Femur (tissue), 1 donor: ENCODE measurements at places on chromosomes 3 and 15.

- no peak for DNase-seq
Measured at GRCh38 chr15:31235311-31236183, 91.1 kb upstream of the KLF13 start.

- no peak for DNase-seq
Measured at GRCh38 chr3:157859541-157859940, 246.7 kb downstream of the SHOX2 start.

DNA sequence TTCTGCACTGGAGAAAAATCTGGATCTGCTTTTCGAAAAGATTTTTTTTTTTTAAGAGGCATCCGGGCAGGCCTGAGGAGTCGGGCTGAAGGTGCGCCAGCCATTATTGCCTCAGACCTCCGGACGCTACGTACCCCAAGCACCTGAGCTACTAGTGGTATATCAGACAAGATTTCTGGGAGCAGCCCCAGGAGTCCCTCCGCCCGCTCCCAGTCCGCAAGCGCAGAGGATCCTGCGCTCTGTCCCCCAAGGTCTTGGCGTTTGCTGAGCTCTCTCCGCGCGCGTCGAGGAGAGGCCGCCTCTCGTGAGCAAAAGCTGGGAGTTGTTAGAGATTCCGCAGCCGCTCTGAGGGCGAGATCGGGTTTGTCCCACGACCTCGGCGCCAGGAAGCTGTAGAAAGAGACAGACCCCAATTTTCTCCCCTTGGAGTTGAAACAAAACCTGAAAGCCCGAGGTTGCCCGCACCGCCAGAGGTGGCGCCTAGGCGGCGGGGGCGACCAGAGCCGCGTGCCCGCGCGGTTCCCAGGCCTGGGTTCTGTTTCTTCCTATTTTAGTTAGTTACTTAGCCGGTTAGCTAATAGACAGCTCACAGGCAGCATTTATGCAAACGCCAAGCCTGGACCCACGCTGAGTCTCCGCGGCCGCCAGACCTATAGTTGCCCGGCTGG lies 72.5 kb upstream of the POLG start:
- no peak for DNase-seq

- DNase-seq = no peak
Measured at GRCh38 chr15:31456354-31457060, 129.9 kb downstream of the KLF13 start.

DNA sequence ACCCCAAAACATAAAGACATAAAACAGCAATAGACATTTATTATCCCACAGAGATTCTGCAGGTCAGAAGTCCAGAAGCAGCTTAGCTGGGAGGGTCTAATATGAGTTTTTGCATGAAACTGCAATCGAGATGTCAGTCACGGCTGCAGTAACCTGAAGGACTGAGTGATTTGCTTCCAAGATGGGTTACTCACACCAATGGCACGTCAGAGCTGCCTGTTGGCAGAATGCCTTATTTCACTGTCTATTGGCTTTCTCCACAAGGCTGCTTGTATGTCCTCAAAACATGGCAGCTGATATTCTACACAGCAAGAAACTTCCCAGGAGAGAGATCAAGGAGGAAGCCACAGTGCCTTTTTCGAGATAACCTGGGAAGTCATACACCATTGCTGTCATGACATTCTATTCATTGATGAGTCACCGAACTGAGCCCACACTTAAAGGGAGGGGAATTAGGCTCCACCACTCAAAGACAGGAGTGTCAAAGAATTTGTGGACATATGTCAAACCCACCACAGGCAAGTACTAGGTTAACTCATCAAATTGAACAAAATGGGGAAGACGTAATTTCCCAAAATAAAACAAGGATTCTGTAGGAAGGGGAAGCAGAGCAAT lies 122.2 kb downstream of the SYNPR start:
- DNase-seq = no peak

- DNase-seq = peak; percentile 90
Measured at GRCh38 chr15:75712668-75713337, at the start of gene CSPG4. Gene CSPG4 (minus strand): TSS chr15:75712848. CDS start chr15:75712755, 93 bp downstream.

DNA sequence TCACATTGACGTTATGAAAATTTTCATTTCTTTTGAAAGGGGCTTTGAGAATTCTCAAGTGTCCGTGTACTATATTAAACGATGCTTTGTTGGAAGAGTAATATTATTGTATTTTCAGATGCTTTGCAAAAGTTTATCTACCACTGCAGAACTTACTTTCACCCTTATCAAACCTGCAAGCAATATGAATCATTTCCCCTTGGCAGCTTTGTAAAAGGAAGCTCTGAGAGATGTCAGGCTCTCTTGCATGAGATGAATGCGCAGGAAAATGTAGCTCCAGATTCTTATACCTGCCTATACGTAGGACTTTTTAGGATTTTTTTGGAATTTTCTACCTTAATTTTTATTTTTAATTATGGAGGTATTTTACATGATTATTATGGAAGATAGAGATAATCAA lies 34.5 kb downstream of the GPD1L start:
- DNase-seq = no peak

DNA sequence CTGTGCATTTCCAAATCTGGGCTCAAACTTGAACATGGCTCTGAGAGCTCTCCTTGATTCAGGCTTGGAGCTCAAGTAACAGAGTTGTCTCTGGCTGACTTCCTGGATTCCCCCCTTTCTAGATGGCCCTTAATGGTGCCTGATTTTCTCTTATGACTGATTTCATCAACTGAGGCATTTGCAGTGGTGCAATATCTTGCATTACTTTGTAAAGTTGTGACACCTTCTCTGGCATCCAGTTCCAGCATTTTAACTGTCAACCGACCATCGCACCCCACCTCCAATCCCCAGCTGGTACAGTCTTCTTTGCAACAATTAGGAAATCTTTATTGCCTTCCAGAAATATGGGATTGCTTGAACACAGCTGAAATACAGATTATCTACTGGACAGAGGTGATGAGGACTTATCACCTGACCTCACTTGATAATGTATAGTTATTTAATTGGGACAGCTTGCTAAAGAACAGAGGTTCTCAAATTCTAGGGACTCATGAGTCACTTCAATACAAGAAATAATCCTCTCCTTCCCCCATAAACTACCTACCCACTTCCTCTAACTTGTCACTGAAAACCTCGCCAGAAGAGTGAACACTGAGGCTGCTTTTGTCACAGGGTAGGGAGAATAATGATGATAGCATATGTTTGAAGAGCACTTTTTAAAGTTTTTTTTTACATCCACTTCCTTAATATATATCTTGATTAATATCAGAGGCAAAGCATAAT lies 41.8 kb downstream of the FILIP1L start:
- DNase-seq = no peak

GRCh38 chr15:62164014-62164395 lies 1.1 kb downstream of the C2CD4B start:
- no peak for DNase-seq

DNA sequence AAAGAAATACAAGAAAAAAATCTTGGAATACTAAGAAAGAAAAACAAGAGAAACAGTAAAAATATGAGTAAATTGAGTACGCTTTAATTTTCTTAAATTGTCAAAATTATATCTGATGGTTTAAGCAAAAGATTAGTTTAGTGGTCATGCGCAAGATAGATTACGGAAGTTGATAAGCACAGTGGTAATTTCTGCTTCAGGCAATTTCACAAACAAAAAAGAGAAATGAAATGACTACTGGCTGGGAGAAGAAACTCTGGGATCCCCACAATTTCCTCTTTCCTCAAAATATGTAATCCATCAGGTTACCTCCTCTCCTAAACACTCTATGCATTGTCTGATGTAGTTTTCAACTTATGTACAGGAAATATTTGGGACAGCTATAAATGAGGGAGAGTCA lies 9.0 kb downstream of the MYD88 start:
- DNase-seq = no peak

DNA sequence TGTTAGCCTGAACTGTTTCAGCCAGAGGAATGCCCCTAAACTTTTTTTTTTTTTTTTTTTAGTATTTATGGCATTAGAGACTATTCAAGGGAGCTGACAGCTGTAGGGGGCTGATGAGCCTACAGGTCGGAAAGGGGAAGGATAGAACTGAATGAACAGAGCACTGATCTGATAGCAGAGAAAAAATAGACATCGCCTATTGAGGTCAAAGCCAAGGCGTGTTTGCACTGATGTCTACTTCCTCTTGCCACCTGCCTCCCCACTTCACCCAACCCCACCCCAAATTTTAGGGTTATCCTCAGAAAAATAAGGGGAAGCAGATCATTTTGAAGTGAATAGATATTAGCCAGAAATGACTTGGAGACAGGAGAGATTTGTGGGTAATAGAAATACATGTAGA lies 3.0 kb upstream of the ZMAT3 start:
- no peak for DNase-seq

- DNase-seq = peak; percentile 39
Measured at GRCh38 chr3:58059349-58060321, 51.4 kb downstream of the FLNB start.

GRCh38 chr3:29070959-29071634 lies 209.8 kb upstream of the RBMS3 start:
- DNase-seq = no peak

GRCh38 chr15:82648257-82649103 lies 1.3 kb upstream of the CPEB1 start:
- DNase-seq = no peak

GRCh38 chr3:10330319-10330718 lies 9.4 kb upstream of the SEC13 start:
- no peak for DNase-seq

DNA sequence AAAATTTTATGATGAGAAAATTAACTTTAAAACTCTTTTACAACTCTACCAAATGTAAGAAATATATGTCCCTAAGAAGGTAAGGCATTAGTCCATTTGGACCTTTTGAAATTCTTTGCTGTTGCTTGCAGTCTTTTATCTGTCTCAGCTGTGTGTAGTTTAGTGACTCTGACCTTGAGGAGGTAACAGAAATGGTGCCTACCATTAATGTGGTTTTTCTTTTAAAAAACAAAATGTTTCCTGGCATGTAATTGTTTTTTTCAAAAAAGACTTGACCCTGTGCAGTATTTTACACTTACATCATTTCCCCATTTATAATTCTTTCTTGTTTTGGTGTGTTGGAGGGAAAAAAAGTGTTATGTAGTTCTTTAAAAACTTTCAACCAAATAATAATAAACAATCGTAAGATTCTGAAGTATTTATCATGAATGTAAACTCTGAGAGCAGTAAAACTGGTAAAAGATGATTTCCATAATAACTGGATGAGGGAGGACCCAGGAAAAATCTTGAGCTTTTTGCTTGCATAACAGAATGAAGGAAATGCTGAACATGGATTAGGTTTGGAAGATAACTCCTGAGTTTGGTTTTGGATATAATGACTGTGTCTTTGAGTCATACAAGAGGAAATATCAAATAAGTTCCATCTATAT lies 225.1 kb downstream of the CHST2 start:
- DNase-seq = no peak

- DNase-seq = no peak
Measured at GRCh38 chr3:109563149-109563548, 225.8 kb upstream of the DPPA4 start.

DNA sequence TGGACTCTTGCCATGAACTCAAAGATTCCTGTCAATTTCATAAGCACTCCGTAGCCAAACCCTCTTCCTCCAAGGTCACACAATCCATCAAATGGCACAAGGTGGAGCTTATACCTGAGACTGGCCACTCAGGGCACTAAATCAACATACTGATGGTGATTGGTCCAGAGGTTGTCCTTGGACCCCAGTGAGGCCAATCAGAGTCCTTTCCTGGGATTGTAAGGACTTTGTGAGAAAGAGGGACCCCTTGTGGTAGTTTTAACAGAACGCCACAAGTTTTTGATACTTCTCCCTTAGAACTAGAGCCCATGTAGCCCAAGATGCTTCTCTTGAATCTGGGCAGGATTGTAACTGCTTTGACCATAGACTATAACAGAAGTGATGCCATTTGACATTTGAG lies 44.4 kb upstream of the LARS2 start:
- no peak for DNase-seq

DNA sequence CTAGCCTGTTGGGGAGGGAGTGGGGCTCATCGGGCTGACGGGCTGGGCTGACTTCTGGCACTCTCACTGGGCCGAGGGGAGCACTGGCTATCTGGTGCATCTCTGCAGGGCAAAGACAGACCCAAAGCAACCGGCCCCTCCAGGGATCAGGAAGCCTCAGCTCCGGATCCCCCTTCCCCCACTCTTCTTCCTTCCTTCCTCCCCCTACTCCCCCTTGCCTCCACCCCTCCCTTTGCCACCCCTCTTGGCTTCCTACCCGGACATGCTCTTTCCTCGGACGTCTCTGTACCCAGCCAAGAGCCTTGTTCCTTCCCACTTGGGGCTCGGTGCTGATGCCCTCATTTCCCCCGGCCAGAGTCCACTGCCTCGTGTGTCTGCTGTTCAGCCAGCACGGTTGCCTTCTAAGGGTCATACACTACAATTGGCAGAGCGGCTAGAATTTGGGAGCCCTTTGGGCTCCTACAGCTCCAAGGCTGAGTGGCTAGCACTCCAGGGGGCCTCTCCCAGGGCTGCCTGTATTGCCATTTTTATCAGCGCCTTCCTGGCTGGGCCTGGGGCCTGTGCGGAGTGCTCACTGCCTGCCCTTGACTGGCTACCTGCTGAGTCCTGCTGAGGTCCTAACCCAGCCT lies 10.9 kb downstream of the SEMA3F start:
- peak; percentile 64 for DNase-seq

DNA sequence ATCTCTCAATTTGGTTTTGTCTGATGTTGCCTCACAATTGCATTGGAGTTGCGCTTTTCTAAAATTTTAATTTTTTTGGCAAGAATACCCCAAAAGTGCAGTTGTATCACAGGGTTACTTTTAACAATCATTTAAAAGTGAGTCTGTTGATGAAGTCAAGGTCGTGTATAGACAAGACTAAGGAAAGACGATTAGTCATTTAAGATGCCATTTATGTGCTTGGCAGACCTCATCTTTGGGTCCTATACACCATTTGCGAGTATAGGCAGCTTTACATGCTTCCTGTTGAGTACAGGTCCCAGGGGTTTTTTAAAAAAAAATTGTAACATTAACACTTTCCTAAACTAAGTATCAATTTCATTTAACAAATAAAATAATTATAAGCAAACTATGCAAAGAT lies 12.5 kb downstream of the ARNT2 start:
- no peak for DNase-seq

DNA sequence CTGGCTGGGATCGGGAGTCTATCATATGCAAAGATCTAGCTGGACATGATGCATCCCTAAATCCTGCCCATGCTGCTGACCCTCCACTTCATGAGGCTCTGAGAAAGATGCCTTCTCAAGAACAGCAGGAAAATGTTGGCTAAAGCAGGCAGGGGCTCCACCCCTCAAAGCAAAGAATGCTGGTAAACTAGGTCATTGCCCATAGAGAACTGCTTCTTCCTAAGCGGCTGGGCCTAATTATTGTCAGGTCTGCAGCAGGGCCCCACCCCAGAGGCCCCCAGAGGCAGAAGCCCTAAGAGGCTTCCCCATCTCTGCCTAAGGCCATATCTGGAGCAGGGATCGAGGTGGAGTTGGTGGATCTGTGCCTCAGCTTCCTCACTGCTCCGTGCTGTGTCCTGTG lies 447.4 kb upstream of the PROK2 start:
- DNase-seq = no peak

DNA sequence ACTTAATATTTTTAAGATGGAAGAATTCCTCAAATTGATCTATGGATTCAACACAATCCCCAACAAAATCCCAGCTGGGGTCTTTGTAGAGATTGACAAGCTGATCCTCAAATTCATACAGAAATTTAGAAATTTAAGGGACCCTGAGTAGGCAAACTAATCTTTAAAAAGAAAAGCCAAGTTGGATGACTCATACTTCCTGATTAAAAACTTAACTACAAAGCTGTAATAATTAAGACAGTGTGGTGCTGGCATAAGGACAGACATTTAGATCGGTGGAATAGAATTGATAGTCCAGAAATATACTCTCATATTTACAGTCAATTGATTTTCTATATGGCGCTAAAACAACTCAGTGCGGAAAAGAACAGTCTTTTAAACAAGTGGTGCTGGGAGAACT lies 11.6 kb downstream of the FAM162A start:
- DNase-seq = no peak
